NCI-H748 treated with DMSO at 0.1 percent for 48 hours (cell line): ENCODE measurements at places on chromosomes 11 and 22.

DNA sequence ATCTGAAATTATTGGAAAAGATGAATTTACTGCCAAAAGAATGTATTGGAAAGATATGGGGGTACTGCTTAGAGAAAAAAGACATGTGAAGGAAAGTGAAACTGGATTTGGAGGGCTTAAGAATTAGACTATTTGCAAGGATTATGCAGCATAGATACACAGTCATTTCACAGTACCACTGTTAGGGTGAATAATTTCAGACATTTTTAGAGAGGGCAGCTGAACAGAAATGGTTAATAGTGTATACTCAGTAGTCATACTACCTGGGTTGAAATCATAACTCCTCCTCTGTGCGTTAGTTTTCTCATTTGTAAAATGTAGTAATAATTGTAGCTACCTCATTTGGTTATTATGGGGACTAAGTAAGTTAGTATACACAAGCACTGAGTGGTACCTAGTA is 33.0 kb downstream of the GAS2 start:
- DNase-seq, result no peak

GRCh38 chr22:24827296-24827695 is 21.3 kb downstream of the SGSM1 start:
- peak; percentile 85 for DNase-seq

- no peak for DNase-seq
These were observed 161.8 kb downstream of the KIRREL3 start for GRCh38 chr11:126838779-126839178.

GRCh38 chr22:30226192-30226832 is 20.2 kb downstream of the LIF start:
- DNase-seq, result no peak

GRCh38 chr11:32960553-32961164 is 55.0 kb upstream of the DEPDC7 start:
- DNase-seq, result peak; percentile 6

DNA sequence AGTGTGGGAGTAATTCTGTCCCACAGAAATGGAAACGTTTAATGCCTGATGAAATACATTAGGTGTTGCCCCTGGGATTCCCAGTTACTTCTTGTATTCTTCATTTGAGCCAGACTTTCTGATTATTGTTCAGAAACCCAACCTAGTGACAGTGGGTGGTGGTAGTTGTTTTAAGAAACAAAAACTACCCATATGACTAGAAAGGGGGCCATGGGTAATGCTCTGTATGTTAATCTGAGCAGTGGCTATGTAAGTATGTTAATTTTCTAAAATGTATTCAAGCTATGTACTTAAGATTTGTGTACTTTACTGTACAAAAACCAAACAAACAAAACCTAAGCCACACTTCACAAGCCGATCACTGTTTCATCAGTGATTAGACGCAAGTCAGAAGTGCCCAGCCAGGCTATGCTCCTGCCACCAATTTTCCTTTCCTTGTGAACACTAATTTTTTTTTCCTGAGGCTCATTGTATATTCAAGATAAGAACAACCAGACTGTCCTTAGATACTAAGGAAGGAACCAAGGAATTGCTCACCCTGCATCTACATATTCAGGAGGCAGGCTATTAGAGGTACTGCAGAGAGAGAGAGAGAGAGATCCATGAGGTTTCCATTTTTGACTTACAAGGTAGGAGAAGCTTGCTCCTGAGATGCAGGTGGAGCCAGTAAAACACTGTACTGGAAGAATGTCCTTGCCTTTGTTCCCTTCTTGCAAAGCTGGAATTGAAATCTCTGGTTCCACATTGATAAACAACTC is 122.7 kb downstream of the DBX1 start:
- no peak for DNase-seq

- DNase-seq, result no peak
These were observed 642 bp downstream of the CYP2R1 start for GRCh38 chr11:14891143-14892035.

DNA sequence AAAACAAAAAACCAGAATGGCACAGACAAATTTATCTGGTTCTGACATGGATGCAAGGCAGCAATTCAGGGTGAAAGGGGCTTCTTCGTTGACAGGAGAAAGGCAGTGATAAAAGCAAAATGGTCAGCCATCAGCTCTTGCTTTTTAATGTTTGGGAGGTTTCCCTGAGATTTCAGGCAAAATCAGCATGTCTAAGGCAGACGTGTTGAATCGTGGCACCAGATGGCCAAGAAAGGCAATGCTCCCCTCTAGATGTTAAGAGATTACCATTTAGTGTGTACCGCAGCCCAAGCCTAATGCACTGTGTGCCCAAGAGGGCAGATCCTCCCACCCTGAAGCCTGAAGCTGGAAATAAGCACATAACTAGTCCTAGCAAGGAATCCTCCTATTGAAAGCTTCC is 88.8 kb upstream of the GALNT18 start:
- DNase-seq, result no peak

DNA sequence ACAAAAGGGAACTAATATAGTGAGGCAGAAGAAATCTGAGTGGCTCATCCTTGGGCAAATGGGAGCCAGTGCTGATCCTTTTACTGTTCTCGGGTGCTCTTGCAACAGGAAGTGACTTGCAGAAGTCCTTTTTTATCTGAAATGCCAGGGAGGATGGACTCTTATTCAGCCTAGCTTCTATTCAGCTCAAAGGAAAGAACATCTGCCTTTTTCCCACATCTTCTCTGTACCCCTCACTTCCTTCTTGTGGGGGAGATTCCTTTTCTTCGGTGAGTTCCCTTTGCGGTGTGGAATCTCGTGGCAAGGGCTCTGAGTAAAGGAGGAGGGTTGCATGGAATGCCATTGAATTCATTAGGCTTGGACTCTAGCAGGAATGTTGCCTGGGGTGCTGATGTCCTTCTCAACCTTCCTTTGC is 76.2 kb downstream of the ZBTB16 start:
- no peak for DNase-seq

DNA sequence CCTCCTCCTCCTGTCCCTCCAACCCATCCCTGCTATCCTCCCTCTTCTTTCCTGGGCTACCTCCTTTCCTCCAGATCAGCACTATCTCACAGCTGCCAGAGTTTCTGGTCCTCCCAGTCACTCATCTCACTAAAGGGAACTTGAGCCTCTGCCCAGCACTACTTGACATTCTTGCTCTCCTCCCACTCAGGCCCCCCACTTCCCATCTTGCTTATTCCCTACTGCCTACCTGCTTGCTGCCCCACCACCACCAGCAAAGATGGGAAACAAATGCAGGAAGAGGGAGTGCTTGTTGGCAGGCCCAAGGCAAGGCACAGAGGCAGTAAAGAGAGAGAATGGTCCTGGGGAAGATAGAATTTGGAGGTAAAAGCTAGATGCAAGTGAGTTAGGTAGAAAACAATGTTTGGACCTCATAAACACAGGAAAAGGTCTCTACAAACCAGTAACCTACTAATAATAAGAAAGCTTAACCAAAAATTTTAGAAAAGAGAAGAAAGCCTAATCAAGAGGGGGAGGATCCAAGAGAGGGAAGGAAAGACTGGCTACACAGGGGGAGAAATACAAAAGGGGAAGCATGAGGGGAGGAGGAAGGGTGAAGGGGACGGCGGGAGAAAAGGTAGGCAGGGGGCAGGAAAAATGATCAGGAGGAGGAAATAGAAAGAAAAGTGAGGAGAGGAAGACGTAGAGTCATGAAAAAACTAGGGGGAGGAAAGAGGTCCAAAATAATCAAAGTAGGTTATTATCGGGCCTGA is 63.6 kb downstream of the PAK1 start:
- DNase-seq, result no peak

DNA sequence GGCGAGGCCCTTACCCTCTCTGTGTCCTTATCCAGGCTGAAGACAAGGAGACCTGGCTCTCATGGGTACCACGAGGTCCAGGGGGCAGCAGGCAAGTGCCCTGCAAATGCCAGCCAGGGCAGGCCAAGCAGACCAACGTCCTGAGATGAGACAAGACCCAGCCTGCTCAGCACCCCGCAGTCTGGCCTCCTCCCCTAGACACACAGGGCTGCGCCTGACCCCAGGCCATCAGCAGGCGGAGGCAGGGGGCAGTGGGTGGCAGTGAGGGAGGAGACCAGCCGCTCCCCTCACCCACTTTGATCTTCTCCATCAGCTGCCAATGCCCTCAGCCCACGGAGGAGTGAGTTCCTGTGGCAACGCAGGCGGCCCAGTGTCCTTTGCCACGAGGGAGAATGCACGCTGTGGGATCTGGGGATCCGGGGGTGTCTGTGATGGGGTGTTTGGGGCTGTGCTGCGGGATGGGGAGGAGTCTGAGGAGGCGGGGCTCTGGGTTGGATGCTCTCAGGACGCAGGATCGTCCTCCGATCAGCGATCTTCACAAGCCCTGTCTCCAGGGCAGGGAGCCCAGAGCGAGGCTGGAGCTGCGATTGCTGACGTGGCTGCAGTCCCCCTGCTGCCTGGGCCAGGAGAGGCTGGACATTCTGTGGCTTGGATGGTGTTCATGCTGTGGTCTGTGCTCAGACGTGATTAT is 30.5 kb upstream of the PPARA start:
- DNase-seq, result no peak

DNA sequence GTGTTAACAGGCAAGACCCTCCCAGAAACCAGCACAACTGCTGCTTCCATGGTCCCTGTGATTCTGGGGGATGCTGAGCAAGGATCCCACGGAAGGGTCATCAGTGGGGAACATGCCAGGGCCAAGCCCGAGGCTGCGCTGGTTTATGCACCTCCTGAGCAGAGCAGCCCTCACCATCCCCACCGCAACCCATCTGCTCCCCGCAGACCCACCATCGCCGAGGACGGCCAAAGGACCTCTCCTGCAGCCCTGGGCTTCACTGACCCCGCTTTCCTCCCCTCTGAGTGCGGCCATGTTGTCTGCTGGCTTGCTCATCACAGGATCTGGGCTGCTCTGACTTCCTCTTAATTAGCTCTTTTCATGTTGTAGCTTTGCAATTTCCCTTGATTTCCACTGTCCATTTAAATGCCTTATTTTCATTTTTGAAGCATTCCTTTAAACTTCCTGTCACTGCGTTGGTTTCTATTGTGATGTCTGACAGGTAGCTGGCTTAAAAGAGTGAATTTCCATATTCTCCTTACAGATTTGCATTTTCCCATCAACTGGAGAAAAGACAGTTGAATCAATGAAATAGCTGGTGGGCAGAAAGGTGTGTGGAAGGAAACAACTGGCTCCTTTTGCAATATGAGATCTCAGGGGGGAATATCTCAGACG is 14.9 kb downstream of the TP53AIP1 start:
- DNase-seq, result no peak

- DNase-seq, result no peak
These were observed 14.8 kb downstream of the PPFIBP2 start for GRCh38 chr11:7528514-7529049.

- DNase-seq, result no peak
These were observed 92.0 kb downstream of the JRKL start for GRCh38 chr11:96481771-96482170.

DNA sequence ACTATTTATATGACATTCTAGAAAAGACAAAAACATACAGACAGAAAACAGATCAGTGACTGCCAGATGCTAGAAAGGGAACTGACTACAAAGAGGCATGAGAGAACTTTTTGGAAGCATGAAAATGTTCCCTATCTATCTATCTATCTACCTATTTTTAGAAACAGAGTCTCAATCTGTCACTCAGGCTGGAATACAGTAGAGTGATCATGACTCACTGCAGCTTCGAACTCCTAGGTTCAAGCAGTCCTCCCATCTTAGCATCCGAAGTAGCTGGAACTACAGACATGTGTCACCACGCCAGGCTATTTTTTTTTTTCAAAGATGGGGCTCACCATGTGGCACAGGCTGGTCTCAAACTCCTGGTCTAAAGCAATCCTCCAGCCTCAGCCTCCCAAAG is 6.9 kb downstream of the SBF2 start:
- no peak for DNase-seq

- peak; percentile 38 for DNase-seq
These were observed 44.9 kb upstream of the VSTM5 start for GRCh38 chr11:93895106-93895862.

- DNase-seq, result no peak
These were observed 123.1 kb downstream of the ARHGAP42 start for GRCh38 chr11:100810146-100810545.

- no peak for DNase-seq
These were observed 62.8 kb downstream of the CEP57 start for GRCh38 chr11:95853138-95853537.

DNA sequence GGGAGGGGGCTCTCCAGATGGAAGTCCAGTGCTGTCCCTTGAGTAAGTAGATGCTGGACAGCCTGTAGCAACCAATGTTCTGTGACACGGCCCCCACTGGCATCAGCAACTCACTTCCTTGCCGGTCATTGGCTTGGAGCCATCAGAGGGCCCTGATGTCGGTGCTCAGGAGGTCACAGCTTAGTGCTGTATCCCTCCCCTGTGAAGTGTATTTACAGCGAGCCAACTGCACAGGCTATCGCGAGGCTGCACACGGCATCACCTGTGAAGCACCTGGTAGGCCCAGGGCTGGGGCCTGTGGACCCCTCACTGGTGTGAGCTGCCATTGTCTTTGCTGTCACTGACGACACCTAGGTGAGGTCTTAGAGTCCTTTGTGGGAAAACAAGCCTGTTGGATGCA is 13.4 kb upstream of the ACR start:
- DNase-seq, result peak; percentile 58

DNA sequence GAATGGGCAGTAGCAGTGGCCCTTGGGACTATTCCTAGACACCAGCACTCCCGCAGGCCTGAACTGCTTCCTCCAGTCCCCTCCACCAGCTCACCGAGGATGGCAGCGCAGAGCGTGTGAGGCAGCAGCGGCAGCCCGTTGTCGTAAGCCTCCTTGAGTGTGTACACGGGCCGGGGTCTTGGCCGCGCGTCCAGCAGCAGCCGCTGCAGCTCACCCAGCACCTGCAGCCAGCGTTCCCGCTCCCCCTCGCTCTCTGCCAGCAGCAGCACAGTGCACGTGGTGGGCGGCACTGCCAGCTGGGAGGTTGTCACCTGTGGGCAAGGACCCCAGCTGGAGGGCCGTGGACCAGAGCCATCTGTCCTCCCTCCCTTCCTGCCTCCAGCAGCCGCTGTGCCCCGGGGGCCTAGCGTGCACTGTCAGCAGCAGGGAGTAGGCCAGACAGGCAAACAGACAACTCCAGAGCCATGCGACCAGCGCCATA is 13.0 kb downstream of the CDC42BPG start:
- no peak for DNase-seq

GRCh38 chr11:61609000-61609979 is 28.4 kb upstream of the SYT7 start:
- DNase-seq, result no peak

DNA sequence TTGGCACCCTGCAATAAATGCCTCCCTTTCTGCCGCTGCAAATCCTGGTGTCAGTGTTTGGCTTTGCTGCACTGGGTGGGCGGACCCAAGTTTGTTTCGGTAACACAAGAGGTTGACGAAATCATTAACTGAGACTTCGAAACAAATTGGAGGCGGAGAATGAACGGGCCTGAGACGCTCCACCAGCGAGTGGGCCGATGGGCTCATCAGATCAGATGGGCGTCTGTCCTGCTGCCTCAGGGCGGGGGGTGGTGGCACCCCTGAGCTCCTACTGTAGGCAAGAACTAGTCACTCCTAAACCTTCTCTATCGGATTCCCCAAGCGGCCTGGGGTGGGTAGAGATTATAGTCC is 918 bp upstream of the CAPN5 start:
- no peak for DNase-seq

- DNase-seq, result no peak
These were observed 122.3 kb downstream of the RCN1 start for GRCh38 chr11:32213223-32213622.
